ENCODE measurements at places on chromosomes 6 and 20.

GRCh38 chr20:2108987-2109386 lies 7.4 kb downstream of the STK35 start:
- no peak for DNase-seq

DNA sequence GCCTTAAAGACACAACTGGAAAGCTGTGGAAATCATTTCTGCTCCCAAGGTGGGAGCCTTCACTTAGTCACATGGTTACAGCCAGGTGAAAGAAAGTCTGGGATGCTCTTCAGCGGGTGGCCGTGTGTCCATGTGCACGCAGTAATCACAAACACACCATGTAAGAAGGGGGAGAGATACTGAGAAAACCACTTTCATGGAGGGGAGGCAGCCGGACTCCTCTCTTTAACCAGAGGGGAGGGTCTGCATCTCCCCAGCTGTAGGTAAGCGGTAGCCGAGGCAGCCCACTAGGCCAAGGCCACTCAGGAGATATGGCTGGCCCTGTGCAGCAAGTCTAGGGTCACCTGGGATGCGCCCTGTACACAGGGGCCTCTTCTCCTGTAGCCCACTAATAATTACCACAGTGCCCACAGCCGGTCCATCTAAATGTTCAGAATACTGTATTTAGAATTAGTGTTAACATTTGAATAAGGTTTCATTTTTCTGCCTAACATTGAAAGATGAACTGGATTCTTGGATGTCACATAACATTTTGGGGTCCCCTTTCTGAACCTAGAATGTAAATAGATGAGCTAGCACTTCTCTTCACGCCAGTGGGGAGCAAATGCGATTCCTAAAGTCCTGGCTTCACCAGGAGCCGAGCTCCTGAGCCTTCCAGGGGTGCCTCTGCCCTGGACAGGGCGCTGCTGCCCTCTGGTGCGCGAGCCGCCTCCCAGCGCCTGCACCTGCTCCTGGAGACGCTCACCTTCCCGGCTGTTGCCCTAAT lies 15.9 kb downstream of the GPR31 start:
- DNase-seq = no peak

DNA sequence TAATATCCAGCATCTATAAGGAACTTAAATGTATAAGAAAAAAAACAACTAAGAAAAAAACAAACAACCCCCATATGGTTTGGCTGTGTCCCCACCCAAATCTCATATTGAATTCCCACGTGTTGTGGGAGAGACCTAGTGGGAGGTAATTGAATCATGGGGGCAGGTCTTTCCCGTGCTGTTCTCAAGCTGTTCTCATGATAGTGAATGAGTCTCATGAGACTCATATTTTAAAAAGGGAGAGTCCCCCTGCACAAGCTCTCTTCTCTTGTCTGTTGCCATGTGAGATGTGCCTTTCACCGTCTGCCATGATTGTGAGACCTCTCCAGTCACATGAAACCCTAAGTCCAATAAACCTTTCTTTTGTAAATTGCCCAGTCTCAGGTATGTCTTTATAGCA lies 105.7 kb upstream of the GJE1 start:
- DNase-seq = no peak

- DNase-seq = no peak
Observed at GRCh38 chr6:134772671-134773360, 177.1 kb downstream of the ALDH8A1 start.

- DNase-seq = no peak
Observed at GRCh38 chr6:130625825-130626527, 201.2 kb upstream of the SMLR1 start.

DNA sequence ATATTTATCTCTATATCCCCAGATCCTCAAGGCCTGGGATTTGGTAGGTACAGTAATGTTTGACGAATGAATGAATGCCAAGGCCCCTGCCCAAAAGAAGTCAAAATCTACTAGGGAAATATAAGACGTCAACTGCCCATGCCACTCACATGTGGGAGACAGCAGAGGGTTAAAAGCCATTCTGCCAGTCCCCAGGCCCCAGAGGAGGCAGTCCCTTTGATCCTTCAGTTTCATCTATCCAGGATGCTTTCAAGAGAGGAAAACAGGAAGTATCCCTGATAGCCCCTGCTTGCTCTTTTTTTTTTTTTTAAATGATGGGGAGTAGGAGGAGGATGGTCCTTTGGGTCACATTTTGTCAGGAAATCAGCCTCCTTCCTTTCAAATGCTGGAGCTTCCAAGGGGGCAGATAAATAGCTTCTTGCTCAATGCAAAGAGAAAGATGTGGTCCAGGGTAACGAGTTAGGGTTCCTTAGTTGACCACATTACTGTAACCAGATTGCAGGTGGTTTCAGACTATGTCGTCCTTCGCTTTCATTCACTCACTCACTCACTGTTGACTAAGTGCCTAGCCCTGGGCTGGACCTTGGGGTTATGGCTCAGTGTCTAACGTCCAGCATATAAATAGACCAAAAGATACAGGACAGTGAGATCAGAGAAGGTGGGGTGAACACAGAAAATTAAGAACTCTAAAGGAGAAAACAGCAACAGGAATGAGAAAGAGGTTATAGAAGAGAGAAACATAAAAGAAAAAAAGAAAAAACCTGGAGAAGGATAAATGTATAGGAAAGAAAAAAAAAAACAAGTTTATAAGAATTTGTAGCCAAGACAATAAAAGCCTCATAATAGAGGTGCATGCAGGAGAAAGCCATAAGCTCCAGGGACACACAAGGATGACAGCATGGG lies 64.6 kb upstream of the PIM1 start:
- DNase-seq = no peak

DNA sequence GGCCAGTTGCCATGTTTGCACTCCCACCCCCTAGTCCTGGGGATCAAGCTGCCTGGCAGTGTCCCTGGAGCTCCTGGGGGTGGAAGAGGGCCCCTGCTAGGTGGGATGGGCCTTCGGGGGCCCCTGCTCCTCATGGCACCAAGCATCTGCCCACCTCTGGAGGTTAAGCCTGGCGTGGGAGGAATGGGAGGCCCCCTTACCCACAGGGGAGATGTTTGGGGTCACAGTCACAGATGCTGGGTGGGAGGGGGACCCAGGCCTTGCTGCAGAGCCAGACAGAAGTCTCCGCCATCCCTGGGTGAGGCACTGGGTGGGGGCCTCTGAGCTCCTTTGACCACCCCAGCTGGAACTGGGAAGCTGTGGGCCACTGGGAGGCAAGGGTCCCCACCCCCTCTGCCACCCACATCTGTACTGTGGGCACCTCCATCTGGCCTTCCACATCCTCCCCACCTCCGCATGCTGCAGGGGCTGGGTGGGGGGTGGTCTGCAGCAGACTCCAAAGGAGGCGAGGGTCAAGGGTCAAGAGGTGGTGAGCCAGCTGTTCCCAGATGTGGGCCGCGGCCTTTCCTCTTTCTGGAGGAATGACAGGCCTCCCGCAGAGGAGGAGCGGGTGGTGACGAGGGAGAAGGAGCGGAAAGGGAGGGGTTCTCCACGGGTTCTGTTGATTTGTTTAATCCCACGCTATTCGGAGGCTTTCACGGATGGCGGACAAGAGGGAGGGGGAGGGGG lies 41.5 kb downstream of the YTHDF1 start:
- DNase-seq = no peak

DNA sequence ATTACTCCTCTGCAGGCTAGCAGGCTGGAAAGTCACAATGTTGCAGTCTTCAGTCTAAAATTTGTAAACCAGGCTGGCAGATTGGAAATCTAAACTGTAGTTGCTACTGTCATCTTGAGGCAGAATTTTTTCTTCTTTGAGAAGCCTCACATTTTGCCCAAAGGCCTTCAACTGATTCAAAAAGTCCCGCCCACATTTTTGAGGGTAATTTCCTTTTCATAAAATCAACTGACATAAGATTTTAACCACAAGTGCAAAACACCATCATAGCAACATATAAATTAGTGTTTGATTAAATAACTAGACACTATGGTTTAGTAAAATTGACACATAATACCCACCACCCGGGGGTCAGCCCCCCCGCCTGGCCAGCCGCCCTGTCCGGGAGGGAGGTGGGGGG lies 28.4 kb downstream of the HLA-C start:
- DNase-seq = no peak

- no peak for DNase-seq
Observed at GRCh38 chr6:133358574-133359150, 117.5 kb downstream of the EYA4 start.

DNA sequence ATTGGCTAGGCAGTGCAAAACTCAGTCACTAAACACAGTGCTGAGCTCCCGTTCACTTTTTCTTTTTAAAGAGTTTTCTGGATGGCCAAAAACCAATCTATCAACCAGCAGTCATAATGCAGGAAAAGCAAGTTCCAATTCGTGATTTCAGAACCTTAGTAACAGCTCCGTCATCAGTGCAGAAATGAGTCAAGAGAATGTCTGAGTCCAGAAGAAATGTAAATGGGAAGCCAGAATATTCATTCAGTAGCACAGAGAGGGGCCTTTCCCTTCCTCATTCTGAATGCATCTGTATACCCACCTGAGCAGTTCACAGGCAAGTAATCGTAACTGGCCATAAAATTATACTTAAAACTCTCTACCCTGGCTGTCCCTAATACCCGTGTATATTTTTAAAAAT lies 20.4 kb downstream of the HUS1B start:
- no peak for DNase-seq

DNA sequence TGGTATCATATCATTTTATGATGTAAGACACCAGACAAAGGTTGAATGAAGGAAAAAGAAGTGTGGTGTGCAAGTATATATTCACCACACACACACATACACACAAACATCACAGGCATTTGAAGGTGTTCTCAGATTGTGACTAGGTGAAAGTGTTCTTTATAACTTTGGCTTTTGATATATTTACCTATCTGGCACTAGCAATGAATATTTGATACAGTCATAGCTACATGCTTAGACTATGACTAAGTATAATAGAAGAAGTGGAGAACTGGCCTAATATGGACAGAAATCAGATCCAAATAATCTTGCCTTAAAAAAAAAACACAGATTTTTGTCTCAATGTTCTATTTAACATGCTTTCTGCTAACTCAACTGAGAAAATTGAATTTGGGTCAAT lies 809.9 kb downstream of the KIF16B start:
- no peak for DNase-seq

GRCh38 chr6:12371641-12372146 lies 81.5 kb downstream of the EDN1 start:
- no peak for DNase-seq

DNA sequence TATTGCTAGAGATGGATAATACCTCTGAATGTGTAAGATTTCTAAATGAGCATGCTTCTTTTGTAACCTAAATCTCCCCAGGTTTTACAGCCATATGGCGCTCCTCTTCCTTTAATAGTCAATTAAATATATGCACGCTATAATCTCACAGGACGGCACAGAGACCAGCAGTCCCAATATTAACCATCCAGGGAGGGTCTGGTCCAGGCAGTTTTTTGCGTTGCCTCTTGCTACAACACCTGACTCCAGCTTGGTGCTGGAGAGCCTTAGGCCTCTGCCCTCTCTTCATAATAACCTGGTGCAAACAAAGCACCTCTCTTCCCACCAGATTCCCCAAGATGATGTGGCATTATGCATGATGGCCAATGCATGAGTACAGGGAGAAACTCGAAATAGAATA lies 183.4 kb downstream of the LY86 start:
- DNase-seq = no peak

DNA sequence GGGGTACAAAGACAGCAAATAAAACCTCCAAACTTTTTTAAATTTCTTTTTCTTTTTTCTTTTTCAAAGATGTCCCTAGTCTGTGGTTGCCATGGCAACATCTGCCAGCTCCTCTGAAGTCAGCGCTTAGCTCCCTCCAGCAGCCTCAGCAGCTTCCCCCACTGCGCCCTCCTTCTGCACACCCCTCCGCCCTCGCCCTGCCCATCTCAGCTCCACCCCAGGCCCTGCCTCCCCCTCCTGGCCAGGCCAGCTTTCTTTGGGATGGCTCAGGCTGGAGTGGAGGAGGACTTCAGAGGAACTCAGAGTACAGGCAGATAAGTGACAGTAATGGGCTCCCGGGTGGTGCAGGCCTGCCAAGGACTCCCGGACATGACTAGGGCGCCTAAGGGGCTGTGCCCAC lies 104.6 kb downstream of the LRFN2 start:
- no peak for DNase-seq

- no peak for DNase-seq
Observed at GRCh38 chr6:121216928-121217327, 117.4 kb downstream of the TBC1D32 start.

- DNase-seq = no peak
Observed at GRCh38 chr20:40810332-40811000, 121.4 kb upstream of the MAFB start.

GRCh38 chr6:125753218-125753936 lies 3.9 kb downstream of the HEY2 start:
- no peak for DNase-seq

DNA sequence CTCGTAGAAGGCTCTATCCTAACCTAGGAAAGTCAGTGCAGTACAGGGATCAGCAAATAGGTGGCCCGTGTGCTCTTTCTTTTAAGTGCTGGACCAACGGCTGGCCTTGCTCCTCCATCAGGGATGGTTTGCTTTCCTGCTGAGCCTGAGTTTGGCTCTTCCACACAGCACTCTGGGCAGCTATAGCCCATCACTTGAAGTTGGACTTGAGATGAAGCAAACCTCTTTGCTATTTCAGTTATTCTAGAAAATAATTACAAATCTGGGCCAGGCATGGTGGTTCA lies 66.9 kb upstream of the KCNK16 start:
- DNase-seq = no peak

DNA sequence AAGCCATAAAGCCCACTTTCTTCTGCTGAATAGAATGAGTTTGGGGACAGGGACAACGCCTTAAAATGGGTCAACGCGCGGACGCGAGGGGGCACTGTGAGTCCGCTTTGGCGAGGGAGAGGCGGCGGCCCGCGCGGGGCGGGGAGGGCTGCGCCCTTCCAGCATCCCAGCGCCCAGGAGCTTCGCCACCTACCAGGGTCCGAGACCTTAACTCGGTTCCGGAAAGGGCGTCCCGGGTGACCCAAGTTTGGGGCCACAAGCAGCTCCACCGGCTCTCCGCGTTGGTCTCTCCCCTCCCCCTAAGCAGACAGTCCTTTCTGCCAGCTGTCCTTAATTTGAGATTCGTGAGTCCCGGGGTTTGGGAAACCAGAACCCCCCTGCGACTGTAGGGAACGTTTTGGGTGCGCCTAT lies 1.8 kb upstream of the SAMD5 start:
- no peak for DNase-seq

GRCh38 chr20:3900187-3900604 lies 11.0 kb downstream of the PANK2 start:
- no peak for DNase-seq

- DNase-seq = no peak
Observed at GRCh38 chr6:55941702-55942101, 66.3 kb upstream of the BMP5 start.

DNA sequence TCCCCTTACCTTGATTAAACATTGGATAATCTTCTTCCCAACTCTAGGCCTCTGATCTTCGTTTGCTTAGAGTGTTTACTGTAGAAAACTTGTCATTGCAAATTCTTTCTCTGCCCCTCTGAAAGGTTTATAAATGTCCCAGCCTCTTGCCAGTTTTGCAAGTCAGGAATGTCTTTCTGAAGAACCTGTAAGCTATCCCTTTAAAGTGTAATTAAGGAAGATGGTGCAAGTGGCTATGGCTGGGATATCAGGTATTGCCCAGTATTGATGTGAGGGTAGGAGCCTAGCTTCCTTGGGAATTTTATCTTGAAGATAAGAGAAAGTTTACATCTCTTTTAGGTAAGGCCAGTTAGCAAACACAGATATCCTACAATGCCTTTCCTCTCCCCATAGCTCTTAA lies 211.0 kb upstream of the RIMS1 start:
- no peak for DNase-seq

All from cortex of kidney (tissue), 1 donor.